ENCODE measurements at places on chromosomes 1 and 21. TPM values are rescaled to one million over a fixed set of nuclear protein-coding genes. Genes with fewer than 3 reads are reported as not detected.

The SLAMF6 gene
- total RNA-seq, result not detected

The RPTN gene
- total RNA-seq, result not detected

The KCND3 gene
- total RNA-seq, result 0.09 TPM

The MAP3K21 gene
- 0.54 TPM for total RNA-seq

The GCSAML gene
- not detected for total RNA-seq

The P3R3URF gene
- total RNA-seq, result not detected

The GNG4 gene
- total RNA-seq, result 0.43 TPM
